ENCODE measurements at places on chromosomes 2 and 18.

GRCh38 chr2:143475041-143475776 is 346.0 kb downstream of the ARHGAP15 start:
- no peak for DNase-seq

DNA sequence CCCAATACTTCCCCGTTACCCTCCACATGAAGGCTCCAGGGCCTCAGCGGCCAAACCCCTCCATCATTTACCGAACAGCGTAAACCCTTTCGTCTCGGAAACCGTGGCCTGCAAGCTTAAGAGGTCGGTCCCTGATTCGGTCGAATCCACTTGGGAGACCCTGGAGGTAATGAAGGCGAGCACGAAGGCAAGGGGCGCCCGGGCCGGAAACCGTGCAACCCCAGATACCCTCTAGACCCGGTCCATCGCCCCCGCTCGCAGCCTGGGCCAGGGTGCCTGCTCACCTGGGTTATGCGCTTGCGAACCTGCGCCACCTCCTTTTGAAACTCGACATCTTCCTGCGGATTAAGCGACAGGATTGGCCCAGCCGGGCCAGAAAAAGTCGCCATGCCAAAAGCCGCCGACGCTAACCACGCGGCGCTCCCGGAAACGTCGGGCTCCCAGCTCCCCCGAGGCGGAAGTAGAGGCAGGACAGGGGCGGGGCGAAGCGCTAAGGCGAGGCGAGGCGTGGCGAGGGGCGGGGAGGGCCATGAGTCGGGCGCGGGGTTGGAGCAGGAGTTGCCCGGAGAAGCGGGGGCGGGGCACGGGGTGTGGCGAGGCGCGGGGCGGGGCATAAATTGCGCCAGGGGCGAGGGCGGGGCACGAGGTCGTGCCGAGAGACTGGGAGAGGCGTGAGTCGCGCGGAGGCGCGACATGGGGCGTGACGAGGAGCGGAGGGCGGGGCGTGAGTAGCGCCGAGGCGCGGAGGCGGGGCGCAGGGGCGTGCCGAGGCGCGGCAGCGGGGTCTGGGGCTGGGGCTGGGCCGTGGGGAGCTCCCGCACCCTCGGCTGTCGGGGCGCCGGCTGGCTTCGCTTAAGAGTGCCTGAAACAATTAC is at the start of gene NIFK:
Gene NIFK, minus strand, starts transcription at position 414 of the 875 bp plus-strand sequence. Its CDS starts 25 bp downstream, at position 389.
- DNase-seq: peak; percentile 95

GRCh38 chr2:205245652-205246051 is 436.6 kb upstream of the NRP2 start:
- DNase-seq: peak; percentile 78

DNA sequence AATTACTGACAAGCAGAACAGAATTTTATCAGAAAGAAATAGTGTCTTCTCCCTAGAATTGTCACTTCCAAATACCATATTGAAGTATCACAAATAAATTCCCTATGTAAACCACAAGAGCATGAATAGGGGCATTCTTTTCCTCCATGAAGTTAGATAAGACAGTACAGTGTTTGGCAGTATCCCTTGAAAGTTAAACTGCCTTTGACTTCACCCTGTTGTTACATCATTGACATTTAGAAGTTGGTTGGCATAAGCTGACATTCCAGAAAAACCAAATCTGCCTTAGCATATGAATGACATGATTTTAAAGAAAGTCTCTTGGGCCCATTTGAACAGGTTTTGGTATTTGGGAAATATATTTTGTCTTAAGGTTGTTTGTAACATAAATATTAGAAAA is 50.2 kb upstream of the OSR1 start:
- DNase-seq: no peak

DNA sequence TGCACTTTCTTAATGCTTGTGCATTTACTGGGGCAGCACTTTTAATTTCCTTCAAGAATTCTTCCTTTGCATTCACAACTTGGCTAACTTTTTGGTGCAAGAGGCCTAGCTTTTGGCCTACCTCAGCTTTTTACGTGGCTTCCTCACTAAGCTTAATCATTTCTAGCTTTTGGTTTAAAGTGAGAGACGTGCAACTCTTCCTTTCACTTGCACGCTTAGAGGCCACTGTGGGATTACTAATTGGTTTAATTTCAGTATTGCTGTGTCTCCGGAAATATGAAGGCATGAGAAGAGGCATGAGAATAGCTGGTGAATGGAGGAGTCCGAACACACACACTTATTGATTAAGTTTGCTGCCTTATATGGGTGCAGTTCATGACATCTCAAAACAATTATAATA is 354.1 kb downstream of the DLGAP1 start:
- no peak for DNase-seq

DNA sequence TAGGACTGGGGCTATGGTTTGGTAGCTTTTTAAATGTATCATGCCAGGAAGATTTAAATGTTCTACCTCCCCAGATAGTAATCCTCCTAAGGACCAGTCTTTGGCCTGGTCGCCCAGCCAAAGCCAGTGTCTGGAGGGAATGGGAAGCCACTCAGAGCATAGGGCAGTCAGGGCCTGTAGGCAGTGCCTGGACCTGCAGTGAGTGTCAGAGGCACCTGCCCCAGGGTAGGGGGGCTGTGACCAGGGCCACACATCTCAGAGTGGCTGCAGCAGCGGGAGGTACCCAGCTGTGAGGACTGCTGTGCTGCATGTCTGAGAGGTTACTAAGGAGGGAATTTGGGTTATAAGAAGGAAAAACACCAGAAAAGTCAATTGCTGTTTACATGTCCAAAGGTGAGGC is 57.7 kb downstream of the MYT1L start:
- DNase-seq: no peak

GRCh38 chr2:10022966-10023662 is 20.2 kb upstream of the KLF11 start:
- no peak for DNase-seq

- no peak for DNase-seq
Observed at GRCh38 chr2:26570083-26570430, 71.1 kb downstream of the CIB4 start.

DNA sequence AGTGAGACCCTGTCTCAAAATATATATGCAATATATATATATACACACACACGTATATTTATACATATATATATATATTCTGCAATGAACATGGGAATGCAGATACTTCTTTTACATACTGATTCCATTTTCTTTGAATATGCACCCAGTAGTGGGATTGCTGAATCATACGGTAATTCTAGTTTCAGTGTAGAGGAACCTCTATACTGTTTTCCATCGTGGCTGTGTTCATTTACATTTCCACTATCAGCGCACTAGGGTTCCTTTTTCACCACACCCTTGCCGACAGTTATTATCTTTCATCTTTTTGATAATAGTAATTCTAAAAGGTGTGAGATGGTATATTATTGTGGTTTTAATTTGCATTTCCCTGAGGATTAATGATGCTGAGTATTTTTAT is 52.3 kb upstream of the SLC39A10 start:
- no peak for DNase-seq

Measured in NCI-H446 (cell line).